ENCODE measurements at places on chromosomes 5 and 9.

GRCh38 chr9:33229359-33230114 lies 10.4 kb upstream of the SPINK4 start:
- DNase-seq: no peak

DNA sequence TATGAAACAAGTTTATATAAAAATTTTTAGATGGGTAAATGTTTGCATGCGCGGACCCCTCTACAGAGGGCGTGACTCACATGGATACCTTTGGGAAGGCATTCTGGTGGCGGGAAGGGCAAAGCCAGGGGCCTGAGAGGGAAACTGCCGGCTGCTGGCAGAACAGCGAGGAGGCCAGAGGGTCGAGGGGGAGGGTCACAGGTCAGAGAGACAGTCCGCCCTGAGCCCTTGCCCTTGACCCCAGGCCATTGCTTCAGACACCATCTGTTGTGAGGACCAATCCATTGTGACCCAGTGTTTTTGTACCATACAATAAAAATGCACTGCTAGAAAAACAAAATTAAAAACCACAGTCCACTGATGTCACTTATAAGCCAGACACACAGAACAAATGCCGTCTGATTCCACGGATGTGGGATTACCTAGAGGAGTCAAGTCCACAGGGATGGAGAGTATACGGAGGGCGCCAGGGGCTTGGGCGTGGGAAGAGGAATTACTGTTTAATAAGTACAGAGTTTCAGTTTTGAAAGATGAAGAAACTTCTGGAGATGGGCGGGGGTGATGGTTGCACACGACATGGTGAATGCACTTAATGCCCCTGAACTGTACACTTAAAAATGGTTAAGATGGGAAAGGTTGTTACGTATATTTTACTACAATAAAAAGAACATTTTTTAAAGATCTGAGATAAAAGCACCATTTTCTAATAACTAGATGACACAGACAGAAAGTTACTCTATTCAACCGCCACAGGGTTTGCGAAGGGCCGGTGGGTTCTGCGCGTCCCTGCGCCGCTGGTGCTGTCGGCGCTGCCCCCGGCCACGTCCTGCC lies 12.0 kb downstream of the BTNL9 start:
- no peak for DNase-seq

DNA sequence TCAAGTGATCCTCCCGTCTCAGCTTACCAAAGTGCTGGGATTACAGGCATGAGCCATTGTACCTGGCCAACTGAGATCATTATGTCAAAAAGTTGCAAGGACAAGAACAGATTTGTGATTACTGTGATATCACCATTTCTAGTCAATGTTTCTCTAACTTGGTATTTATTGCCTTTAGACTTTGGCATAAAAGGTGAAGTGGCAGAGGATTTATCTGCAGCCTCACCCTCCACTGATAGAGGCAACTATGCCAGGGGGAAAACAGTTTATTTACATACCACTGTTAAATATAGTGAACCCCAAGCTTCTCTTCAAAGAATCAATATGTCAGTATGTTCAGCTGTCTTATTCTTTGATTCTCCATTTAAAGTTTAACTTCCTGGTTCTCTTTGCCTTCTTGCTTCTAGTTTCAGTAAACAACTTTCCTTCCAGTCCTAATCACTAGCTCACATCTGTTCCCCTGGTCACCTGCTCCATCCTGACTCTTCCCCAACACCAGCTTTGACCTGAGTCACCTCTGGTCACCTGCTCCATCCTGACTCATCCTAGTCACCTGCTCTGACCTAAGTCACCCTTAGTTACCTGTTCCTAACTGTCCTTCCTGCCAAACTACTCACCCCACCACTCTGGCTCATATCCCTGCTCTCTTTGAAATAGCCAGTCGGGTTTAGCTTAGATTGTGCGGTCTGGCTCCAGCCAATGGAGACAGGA lies 29.9 kb downstream of the SEMA6A start:
- DNase-seq: no peak

- no peak for DNase-seq
Observed at GRCh38 chr9:136739509-136739908, 3.2 kb downstream of the LCN10 start.

DNA sequence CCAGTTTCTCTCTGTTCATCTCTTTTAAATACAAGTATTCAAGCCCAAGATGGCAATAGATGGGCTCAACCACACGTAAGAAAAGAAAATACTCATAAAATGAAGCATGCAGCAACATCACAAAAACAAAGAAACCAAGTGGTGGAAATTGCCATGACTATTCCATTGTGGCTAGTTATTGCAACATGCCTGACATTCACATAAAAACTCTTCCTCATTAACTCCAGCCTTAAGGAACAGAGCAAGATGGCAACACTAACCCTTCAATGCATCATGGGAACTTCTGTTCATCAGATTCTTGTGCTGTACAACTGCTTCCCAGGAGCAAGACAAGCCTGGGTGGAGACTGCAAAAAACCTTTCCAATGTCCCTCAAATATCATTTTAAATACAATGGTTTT lies 1.4 kb upstream of the GLIS3 start:
- DNase-seq: no peak

- no peak for DNase-seq
Observed at GRCh38 chr5:148620696-148621095, 33.6 kb downstream of the HTR4 start.

GRCh38 chr9:124769549-124770358 lies 1.4 kb downstream of the NR6A1 start:
- no peak for DNase-seq

DNA sequence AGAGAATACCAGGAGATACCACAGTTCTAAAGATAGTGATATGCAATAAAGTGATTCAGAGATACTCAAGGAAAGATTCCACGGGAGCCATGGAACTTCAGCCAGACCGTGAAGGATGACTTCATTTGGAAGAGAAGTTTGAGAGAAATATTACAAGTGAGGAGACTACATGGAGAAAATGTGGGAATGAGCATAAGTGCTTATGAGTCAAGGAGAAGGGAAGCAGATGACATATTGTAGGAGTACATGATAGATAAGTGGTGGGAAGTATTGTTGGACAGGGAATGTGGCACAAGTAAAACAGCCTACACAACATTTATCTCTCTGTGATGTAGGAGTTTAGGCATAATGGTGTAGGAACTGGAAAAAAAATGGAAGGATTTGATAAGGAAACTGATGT lies 122.1 kb upstream of the FBXL17 start:
- DNase-seq: no peak

DNA sequence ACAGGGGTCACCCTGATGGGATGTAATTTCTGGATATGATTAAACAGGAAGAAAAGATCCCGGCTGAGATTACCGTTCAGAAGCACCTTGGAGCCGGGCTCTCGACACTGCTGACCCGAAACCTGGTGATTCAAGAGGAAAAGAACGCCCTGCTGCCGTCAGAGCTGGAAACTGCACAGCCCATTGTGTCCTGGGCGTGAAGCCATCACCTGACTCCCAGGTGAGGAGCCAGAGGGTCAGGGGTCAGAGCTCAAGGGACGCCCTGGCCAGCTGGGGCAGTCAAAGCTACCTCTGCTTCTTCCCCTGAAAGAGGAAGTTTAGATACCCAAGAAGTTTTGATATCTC lies 17.8 kb upstream of the SLC12A7 start:
- DNase-seq: no peak

- DNase-seq: no peak
Observed at GRCh38 chr5:75235711-75236110, 967 bp downstream of the ANKRD31 start.

DNA sequence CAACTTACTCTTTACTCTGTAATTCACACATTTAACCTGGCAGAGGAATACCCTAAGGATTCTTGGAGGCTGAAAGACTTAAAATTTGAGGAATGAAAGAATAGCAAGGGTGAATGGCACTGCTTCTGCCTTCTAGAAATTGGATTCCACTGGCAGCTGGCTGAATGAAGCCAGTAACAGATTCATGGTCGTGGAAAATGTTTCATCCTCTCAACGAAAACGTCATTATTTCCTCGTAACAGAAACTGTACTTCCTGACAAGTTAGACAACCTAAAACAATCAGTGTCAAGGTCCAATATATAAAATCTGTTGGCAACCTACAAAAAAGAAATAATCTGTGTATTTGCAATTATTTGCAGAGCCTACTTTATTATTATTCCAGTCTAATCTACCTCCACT lies 39.7 kb downstream of the BNC2 start:
- no peak for DNase-seq

DNA sequence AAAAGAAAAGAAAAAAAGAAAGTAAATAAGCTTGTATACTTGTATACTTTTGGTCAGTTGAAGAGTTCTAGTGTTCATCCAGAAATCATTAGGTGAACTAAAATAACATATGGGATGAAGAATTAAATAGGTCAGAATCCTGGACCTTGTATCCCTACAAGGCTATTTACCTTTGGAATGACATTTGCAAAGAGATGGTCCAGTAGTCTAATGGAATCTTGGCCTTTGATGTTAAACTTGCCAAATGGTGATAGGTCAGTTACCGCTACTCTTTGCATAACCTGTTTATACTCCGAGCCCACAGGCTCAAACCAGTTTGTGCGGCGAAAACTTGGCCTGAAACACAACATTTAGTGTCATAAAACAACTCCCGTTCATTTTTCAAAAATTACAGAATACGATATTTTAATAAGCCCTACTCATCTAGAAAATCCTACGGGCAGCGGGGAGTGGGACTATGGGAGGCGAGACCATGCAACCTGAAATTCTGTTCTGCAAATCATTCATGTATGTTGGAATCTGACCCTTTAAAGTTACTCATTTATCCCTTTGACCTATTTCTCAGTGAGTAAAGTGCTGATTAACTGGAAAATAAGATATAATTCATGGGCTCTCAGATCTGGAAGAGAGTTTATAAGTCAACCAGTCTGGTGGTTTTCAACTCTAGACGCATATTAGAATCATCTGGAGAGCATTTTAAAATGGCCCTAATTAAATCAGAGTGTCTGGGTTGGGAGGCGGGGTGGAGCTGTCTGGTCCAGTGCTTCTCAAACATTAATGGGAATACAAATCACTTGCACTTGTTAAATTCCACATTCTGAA lies 38.6 kb downstream of the DMGDH start:
- no peak for DNase-seq

DNA sequence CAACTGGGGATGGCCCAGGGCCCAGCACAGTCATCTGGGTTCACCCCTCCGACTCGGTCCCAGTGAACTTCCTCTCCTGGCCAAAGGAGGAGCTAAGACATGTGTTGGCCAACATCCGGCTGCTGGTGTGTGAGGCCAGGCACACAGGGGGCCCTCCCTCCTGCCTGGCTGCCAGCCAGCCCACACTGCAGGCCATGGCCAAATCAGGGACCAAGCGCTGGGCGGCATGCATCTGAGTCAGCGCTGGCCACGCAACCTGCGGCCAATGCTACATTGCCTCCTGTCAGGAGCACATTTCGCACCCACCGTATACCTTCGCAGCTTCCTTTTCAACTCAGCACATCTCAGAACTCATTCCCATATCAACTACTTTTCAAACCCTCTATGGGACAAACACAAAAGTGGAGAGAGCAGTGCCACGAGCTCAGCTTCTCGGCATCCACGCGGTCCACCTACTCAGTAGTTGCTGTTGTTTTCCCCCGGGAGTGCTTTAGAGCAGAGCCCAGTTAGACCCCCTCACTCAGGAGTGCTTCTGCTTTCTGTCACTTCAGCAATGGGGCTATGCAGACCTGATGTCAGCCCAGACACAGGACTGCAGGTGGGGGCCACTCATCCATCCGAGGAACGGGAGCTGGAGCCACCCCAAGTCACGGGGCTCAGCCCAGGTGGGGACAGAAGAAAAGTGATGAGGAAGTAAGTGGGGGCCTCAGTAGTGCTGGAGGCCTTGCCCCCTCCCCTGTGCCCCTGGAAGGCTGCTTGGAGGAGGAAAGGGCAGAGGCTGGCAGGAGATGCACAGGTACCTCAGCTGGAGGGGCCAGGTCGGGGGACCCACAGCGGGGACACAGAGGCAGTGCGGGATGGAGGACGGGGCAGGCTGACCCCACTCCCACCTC lies 13.9 kb downstream of the NINJ1 start:
- no peak for DNase-seq

DNA sequence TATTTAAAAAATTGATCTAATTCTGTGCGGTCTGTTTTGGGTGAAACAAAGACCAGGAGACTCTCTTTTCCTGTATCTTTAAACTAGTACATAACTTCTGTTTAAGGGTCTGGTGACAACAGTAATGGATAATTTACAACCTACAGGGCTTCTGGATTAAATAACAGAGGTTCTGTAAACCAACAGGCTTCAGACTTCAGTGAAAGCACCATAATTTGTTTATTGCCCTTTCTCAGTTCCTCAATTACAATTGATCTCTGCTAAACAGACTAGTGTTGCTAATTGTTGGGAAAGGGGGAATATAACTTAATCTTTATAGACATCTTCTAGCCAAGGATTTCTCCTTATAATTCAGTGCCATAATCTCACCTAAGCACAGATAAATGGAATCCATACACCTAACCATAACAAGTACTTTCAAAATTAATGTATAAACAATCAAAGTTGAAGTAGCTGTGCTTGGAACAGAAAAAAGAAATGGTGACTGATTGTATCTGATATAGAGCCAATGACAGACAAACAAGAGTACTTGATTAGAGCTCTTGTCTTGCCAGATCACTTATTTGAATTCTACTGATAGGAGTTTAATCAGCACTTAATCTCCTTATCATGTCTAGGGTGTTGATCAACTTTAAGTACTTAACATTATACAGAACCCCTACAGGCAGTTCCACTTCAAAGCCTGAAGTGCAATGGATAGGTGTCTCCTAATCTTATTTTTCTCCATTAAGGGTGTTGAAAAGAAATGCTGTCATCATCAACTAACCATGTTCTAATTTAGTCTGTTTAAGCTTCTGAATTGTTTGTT lies 536.0 kb downstream of the NR2F1-AS1 start:
- no peak for DNase-seq

DNA sequence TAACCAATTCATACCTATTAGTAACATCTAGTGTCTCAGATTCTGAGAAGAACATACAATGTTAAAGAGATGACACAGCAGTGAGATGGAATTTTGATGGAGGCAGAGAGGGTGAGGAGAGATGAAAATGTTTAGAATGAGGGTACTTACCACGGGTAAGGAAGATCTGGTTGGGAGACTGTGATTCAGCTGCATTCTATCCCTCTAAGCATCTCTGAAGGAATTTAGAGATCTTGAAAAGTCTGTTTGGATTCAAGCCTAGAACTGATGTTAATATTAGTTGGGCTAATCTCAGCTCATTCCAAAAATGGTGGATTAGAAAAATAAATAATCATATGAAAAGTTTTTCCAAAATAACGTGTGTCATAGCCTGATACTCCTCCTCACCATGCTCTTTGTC lies 191.5 kb upstream of the CLINT1 start:
- no peak for DNase-seq

- DNase-seq: no peak
Observed at GRCh38 chr5:65151614-65152013, 330.1 kb downstream of the ADAMTS6 start.

GRCh38 chr5:99926463-99926862 lies 608.7 kb upstream of the FAM174A start:
- DNase-seq: no peak

DNA sequence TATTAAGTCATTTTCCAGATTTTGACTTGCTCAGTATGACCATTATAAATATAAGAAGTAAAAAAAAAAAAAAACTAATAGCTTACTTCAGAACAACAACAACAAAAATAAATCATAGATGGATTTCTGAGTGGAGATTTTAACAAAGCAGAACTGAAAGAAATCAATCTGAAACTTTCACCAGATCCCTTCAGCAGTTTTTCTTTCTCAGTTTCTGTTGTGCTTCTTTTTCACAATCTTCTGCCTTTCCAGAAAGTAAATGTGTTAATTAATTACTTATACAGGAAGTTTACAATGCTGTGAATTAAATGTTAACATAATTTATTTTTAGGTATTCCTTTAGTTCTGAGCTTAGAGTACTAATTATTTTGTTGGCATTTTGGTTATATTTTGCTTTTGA lies 73.5 kb downstream of the CHSY3 start:
- no peak for DNase-seq

GRCh38 chr5:124669956-124670721 lies 76.3 kb downstream of the ZNF608 start:
- DNase-seq: no peak

Data from vagina (tissue), 2 donors.